Cardiac septum (tissue), 1 donor: ENCODE measurements at places on chromosomes 2 and 18.
A peak's percentile ranks its signal among the peaks of the same experiment; 100 is the strongest.

- DNase-seq, result no peak
These were observed 7.5 kb downstream of the ZNF519 start for GRCh38 chr18:14124689-14125088.

DNA sequence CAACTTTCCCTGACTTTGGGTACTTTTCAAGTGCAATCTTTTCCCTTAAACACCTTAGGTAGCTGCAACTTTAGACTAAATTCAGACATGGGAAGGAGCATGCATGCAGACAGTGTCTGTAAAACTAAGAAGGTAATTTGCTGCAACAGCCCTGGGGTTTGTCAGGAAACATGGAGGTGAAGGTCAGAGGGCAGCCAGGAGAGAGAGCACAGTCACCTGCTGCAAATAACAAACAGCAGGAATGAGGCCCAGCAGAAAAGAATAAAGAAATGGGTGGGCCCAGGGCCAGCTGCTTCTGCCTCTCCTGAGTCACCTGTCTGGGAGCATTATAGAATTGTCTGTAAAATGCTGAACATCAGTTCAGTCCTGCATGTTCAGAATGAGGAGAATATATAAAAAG, 35.2 kb downstream of the MTHFD2 start:
- no peak for DNase-seq

DNA sequence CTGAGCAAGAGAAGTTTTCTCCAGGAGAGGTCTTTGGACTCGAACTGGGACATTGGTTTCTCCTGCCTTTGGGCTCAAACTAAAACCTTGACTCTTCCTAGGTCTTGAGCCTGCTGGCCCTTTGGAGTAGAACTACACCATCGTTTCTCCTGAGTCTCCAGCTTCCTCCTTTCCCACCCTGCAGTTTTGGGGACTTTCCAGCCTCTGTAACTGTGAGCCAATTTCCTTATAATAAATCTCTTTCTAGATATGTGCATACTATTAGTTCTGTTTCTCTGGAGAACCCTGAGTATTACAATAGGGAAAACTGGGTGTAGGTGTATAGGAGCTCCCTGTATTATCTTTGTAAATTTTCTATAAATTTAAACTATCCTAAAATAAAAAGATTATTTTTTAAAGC, 219.8 kb upstream of the AGAP1 start:
- no peak for DNase-seq

DNA sequence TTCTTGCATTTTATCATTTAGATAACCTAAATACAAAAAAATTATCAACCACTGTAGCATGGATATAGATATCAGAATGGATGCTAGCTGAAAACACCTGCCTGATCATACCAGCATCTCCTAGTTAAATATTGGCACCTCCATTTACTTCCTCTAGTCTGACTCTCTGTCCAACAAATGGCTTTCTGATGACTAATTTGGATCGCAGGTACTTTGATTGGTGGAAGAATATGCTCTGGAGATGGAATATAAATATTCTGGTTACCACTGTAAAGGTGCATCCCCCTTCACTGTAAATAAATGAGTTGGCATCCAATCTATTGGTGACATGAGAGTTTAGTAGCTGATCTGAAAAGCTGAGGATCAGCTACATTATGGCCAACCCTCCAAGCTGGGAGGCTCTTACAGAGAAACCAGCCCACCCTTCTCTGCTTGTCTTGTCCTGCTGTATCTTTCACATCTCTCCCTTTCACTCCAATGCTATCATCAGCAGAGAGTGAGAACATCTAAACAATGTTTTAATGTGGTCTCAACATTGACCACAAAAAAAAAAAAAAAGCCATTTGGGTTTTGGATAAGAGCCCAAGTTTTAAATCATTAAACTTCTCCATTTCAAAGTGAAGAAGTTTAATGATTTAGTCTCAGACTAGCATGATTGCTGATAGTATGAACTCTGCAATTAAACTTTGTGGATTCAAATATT, 90.5 kb downstream of the PMAIP1 start:
- DNase-seq, result no peak

- no peak for DNase-seq
These were observed 156.4 kb downstream of the PTPRM start for GRCh38 chr18:7723558-7723957.

- DNase-seq, result no peak
These were observed 20.3 kb downstream of the OXER1 start for GRCh38 chr2:42743659-42743990.

- DNase-seq, result no peak
These were observed 422.7 kb upstream of the TNP1 start for GRCh38 chr2:217282531-217282930.

DNA sequence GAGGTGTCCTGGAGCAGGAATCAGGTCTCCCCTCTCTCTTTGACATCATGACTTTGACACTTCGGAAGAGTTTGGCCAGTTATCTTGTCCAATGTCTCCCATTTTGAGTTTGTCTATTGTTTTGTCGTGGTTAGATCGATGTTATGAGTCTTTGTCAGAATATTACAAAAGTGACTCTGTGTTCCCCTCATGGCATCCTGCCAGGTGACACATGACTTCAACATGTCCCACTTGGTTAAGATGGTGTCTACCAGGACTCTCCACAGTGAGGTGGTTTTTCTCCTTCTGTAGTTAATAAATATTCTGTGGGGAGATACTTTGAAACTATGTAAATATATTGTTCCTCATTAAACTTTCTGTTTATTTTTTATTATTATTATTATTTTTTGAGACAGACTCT, 76.6 kb upstream of the BZW1 start:
- no peak for DNase-seq

- DNase-seq, result no peak
These were observed 476.9 kb upstream of the SMIM21 start for GRCh38 chr18:75904416-75904815.

- DNase-seq, result peak; percentile 70
These were observed 228.7 kb downstream of the HAUS1 start for GRCh38 chr18:46332921-46333341.

DNA sequence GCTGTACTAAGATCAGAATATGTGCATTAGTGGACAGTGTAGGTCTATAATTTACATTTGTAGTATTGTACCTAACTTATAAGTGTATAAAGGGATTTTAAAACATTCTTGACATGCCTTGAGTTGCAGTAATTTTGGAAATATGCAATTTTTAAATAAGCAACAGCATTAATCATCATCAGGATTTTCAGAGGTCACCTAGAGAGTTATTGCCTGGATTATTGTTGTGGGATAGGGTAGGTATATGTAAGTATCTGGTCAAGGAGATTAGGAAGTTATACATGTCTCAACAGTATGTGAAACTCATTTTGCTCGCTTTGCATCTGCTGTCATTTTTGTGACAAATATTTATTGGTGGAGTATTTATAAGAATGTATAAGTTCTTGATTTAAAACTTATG, 184.2 kb downstream of the WDR7 start:
- DNase-seq, result no peak
